Activated CD8-positive, alpha-beta T cell treated with anti-CD3 and anti-CD28 coated beads, Interleukin-2, amount 10 ng/mL, durations not matched to agents 7 days and 5 days (primary cell): ENCODE measurements at places on chromosomes 4 and X.

DNA sequence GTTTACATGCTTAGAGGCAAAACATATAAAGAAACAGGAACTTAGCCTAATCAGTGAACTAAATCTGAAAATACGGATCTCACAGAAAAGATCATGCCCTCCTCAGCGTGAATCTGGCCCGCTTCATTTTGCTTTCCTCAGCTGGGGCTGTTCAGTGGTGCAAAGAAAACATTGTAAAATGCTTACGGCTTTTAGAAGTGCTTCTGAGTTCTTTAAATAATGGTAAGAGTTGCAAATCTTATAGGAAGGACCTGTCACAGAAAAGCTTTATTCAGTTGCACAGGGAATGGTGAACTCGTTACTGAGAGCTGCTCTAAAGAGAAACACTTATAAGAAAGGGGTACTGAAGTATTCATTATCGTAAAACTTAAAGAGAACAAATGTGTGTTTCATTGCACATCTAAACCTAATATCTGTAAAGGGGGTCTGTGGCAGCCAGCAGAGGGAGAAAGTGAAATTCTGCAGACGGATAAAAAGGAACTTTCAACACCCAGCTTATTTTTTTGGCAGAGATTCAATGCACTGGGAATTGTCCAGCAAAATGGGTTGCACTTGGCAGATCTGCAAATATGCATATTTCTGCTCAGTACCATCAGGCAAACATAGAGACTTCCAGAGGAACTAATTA lies 139.2 kb upstream of the ANK2 start:
- H3K36me3 ChIP-seq = no peaks in the 10 kb centered on the region
- H3K4me1 ChIP-seq = no peaks in the 10 kb centered on the region
- DNase-seq = no peak
- H3K27ac ChIP-seq = no peak overlapping the region

DNA sequence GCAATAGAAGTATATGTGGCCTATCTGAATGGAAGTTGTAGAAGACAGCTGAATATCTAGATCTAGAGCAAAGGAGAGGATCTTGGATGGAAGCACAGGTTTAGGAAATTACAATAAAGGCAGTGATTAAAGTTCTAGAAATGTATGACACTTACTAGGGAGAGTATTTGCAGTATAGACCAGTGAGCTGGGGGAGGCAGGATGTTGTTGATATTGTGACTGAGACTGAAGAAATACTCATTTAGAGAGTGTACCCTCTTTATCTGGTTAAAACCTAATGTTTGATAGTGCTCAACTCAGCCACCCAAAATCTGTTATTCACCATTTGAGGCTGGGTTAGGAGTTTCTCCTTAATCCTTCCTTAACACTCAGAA lies 439.5 kb downstream of the GRXCR1 start:
- H3K4me3 ChIP-seq = no peak overlapping the region
- DNase-seq = no peak
- H3K36me3 ChIP-seq = no peaks in the 10 kb centered on the region
- H3K27ac ChIP-seq = no peak overlapping the region
- no peaks in the 10 kb centered on the region for H3K4me1 ChIP-seq

DNA sequence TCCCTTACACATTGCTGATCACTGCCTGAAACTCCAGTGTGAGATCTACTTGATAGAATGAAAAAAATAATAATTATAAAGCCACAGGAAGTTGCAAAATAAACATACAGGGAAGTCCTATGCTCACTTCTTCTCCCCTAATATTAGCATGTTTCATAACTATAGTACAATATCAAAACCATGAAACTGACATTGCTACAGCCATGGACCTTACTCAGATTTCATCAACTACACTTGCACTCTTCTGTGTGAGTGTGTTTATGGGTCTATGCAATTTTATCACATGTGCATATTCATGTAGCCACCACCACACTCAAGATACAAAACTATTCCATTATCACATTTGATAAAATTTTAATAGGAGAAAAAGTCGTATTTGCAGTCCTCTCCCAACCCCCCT lies 57.3 kb downstream of the SPINK2 start:
- H3K4me3 ChIP-seq = no peak overlapping the region
- H3K27ac ChIP-seq = no peak overlapping the region
- H3K27me3 ChIP-seq = peaks cover 8% of the 10 kb centered on the region
- H3K4me1 ChIP-seq = peaks cover 14% of the 10 kb centered on the region
- no peaks in the 10 kb centered on the region for H3K36me3 ChIP-seq
- no peak for DNase-seq

DNA sequence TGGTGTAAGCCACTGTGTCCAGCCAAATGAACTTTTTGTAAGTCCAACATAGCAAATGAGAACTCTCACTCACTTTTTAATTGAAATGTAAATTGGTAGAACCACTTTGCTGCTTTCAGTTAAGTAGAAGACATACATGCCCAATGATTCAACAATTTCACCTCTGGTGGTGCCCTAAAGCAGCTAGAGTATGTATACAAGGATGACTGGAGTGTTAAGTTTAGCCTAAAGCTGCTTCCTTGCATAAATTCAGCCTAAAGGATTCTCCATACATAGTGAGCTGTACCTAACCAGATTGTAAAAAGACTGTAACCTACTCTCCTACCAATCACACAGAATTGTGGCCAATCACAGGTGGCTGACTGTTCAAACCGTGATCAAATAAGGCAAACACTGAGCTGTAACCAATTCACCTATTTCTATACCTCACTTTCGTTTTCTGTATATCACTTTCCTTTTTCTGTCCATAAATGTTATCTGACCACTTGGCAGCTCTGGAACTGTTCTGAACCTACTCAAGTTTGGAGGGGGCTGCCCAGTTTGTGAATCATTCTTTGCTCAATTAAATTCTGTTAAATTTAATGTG lies 39.9 kb downstream of the PDS5A start:
- peaks cover 53% of the 10 kb centered on the region for H3K4me1 ChIP-seq
- DNase-seq = no peak
- H3K27ac ChIP-seq = no peak overlapping the region
- H3K27me3 ChIP-seq = no peaks in the 10 kb centered on the region
- peaks cover 27% of the 10 kb centered on the region for H3K36me3 ChIP-seq

DNA sequence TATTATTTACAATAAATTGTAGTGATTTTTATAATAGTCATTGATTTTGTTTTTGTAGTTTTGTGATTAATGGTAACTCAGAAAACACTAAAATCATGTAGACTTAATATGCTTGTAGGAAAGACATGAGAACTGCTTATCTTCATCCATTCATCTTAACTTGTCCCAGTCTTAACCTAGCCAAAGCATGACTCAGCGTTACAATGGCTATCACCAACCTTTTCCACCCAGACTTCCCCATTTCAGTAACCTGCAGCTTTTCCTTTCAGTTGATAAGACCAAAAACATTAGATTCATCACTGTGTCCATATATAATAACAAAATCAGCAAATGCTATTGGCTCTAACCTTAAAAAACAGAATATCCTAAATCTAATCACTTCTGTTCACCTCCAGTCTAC lies 106.2 kb upstream of the KLF8 start:
- DNase-seq = no peak
- no peaks in the 10 kb centered on the region for H3K4me1 ChIP-seq
- H3K27me3 ChIP-seq = no peaks in the 10 kb centered on the region
- no peaks in the 10 kb centered on the region for H3K36me3 ChIP-seq

- no peaks in the 10 kb centered on the region for H3K27me3 ChIP-seq
- H3K27ac ChIP-seq = no peak overlapping the region
- DNase-seq = no peak
- H3K4me3 ChIP-seq = no peak overlapping the region
- H3K36me3 ChIP-seq = no peaks in the 10 kb centered on the region
- peaks cover 7% of the 10 kb centered on the region for H3K4me1 ChIP-seq
Measured at GRCh38 chr4:6728320-6729029, 12.5 kb downstream of the BLOC1S4 start.

DNA sequence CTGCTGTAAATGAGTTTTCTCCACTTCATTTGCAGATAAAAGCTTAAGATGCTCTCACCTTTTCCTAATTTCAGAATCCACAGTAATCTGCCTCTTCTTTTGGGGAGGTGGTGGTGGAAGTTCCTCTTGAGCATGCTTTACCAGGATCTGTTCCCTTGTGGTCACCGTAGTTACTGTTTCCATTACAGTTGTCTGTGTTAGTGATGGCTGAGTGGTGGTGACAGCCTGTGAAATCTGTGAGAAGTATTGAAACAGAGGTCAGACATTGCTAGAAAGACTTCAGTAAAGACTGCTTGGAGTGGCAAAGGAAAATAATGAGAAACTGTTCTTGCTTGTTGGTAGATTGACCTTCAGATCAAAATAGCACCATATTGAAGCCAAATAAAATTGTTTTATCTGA lies 666.2 kb downstream of the DMD start:
- no peaks in the 10 kb centered on the region for H3K4me1 ChIP-seq
- H3K36me3 ChIP-seq = no peaks in the 10 kb centered on the region
- no peak overlapping the region for H3K27ac ChIP-seq
- no peak overlapping the region for H3K4me3 ChIP-seq

- no peak for DNase-seq
- H3K27me3 ChIP-seq = no peaks in the 10 kb centered on the region
- H3K27ac ChIP-seq = no peak overlapping the region
- H3K4me3 ChIP-seq = no peak overlapping the region
Measured at GRCh38 chrX:31227250-31227649, 155.4 kb upstream of the FTHL17 start.

DNA sequence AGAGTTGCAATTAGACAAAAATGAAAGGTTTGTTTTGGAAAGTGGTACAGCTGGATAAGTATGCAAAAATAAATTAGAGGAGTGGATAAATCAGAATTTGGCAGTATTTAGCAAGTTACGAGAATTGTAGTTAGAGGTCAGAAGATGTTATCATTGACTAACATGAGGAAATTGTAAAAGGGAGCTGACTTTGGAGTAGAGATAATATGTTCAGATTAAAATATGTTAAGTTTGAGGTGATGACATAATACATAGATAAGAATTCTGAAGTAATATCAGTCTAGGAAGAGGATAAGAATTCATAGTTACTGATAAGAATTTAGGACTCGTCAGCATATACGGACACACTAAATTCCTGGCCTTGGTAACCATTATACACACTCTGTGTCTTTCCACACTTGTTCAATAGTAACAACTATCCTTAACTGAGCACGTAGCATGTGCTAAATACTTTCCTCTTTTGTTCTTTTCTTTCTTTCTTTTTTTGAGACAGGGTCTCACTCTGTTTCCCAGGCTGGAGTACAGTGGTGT lies 4.1 kb upstream of the EPGN start:
- no peak overlapping the region for H3K4me3 ChIP-seq
- no peaks in the 10 kb centered on the region for H3K36me3 ChIP-seq
- H3K27ac ChIP-seq = no peak overlapping the region
- peaks cover 6% of the 10 kb centered on the region for H3K4me1 ChIP-seq

- DNase-seq = no peak
- no peaks in the 10 kb centered on the region for H3K27me3 ChIP-seq
- H3K27ac ChIP-seq = no peak overlapping the region
- no peak overlapping the region for H3K4me3 ChIP-seq
- H3K36me3 ChIP-seq = no peaks in the 10 kb centered on the region
- no peaks in the 10 kb centered on the region for H3K4me1 ChIP-seq
Measured at GRCh38 chr4:120263618-120264017, 197.0 kb upstream of the MAD2L1 start.

DNA sequence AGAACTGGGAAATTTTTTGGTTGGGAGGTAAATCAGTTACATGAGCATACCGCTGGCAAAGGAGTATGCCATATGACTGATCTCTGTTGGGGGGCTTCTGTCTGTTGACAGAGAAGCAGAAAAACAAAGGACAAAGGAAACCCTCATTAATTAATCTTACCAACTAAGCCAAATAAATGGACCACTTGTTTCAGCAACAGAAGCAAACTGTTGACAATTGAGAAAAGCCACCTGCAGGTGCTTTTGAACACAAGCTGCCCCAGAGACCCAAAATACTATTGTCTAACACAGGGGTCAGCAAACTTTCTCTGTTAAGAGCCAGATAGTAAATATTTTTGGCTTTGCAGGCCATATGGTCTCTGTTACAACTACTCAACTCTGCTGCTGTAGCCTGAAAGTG lies 7.0 kb upstream of the FRYL start:
- H3K4me3 ChIP-seq = no peak overlapping the region
- no peaks in the 10 kb centered on the region for H3K27me3 ChIP-seq
- H3K4me1 ChIP-seq = peaks cover 1% of the 10 kb centered on the region
- no peak overlapping the region for H3K27ac ChIP-seq
- H3K36me3 ChIP-seq = no peaks in the 10 kb centered on the region

- no peaks in the 10 kb centered on the region for H3K4me1 ChIP-seq
- H3K27me3 ChIP-seq = no peaks in the 10 kb centered on the region
- H3K4me3 ChIP-seq = no peak overlapping the region
- peaks cover 2% of the 10 kb centered on the region for H3K36me3 ChIP-seq
- no peak for DNase-seq
- H3K27ac ChIP-seq = no peak overlapping the region
Measured at GRCh38 chrX:110171442-110171841, 146.4 kb downstream of the AMMECR1 start.

GRCh38 chrX:3540105-3540504 lies 173.3 kb downstream of the PRKX start:
- H3K36me3 ChIP-seq = no peaks in the 10 kb centered on the region
- H3K4me3 ChIP-seq = no peak overlapping the region
- H3K27ac ChIP-seq = no peak overlapping the region
- no peaks in the 10 kb centered on the region for H3K4me1 ChIP-seq

GRCh38 chrX:11499076-11500044 lies 166.4 kb downstream of the ARHGAP6 start:
- no peaks in the 10 kb centered on the region for H3K27me3 ChIP-seq
- H3K36me3 ChIP-seq = no peaks in the 10 kb centered on the region
- H3K27ac ChIP-seq = no peak overlapping the region
- H3K4me3 ChIP-seq = no peak overlapping the region
- H3K4me1 ChIP-seq = no peaks in the 10 kb centered on the region
- no peak for DNase-seq

GRCh38 chr4:6150046-6150735 lies 50.2 kb downstream of the JAKMIP1 start:
- H3K4me3 ChIP-seq = no peak overlapping the region
- no peak overlapping the region for H3K27ac ChIP-seq
- no peak for DNase-seq
- H3K36me3 ChIP-seq = peaks cover 9% of the 10 kb centered on the region
- H3K4me1 ChIP-seq = peaks cover 34% of the 10 kb centered on the region
- H3K27me3 ChIP-seq = peaks cover 3% of the 10 kb centered on the region

DNA sequence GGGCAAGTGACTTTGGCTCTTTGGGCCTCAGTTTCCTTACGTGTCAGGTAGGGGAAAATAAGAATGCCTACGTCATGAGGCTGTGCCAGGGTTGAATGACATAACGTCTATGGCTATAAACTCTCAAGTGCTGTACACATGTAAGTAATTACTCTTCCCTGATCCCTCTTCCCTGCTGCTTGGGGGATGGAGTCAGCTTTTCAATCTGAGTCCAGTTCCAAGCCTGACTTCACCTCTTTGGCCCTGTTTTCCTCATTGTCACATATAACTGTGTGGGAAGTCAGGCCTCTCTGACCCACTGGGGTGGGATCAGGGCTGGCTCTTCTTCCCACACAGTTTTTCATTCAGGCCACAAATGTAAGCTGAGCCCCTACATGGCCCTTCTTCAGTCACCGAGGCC lies 11.4 kb upstream of the CITED1 start:
- H3K4me3 ChIP-seq = no peak overlapping the region
- H3K36me3 ChIP-seq = no peaks in the 10 kb centered on the region

DNA sequence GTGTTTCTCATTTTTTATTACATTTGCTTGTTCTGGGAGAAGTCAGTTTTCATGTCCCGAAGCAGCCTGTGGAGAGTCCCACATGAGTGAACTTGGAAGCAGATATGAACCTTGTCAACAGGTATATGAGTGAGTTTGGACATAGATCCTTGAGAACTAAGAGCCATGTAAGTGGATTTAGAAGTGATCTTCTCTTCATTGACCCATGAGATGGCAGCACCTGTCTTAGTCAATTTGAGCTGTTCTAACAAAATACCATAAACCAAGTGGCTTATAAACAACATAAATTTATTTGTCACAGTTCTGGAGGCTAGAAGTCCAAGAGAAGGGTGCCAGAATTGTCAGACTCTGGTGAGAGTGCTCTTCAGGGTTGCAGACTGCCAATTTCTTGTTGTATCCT lies 1043.8 kb downstream of the ADGRL3 start:
- no peak for DNase-seq
- H3K27me3 ChIP-seq = no peaks in the 10 kb centered on the region
- no peak overlapping the region for H3K27ac ChIP-seq
- no peak overlapping the region for H3K4me3 ChIP-seq
- no peaks in the 10 kb centered on the region for H3K36me3 ChIP-seq
- no peaks in the 10 kb centered on the region for H3K4me1 ChIP-seq
